Calu3 (cell line): ENCODE measurements at places on chromosomes 2 and 18. TPM values are rescaled to one million over a fixed set of nuclear protein-coding genes. Genes with fewer than 3 reads are reported as not detected.

DNA sequence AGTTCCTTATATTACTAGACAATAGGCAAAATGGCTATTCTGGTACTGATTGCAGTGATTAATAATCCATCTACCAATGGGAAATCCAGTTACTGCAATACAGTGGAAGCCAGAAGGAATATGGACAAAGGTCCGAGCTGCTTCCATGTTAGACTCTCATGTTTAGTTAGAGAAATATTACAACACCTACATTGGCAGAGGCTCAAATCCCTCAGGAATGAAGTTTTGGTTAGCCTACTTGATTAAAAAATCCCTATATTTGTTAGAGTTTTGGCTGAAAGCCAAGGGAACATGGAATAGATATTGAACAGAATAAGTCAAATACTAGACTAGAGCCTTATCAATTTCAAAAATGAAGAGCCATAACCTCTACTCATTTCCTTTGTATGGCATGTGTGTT is 48.5 kb downstream of the ARL6IP6 start:
- no peaks in the 10 kb centered on the region for H3K4me1 ChIP-seq
- no peak overlapping the region for H3K4me3 ChIP-seq
- DNase-seq: no peak
- no peak overlapping the region for H3K27ac ChIP-seq
- no peaks in the 10 kb centered on the region for H3K36me3 ChIP-seq

DNA sequence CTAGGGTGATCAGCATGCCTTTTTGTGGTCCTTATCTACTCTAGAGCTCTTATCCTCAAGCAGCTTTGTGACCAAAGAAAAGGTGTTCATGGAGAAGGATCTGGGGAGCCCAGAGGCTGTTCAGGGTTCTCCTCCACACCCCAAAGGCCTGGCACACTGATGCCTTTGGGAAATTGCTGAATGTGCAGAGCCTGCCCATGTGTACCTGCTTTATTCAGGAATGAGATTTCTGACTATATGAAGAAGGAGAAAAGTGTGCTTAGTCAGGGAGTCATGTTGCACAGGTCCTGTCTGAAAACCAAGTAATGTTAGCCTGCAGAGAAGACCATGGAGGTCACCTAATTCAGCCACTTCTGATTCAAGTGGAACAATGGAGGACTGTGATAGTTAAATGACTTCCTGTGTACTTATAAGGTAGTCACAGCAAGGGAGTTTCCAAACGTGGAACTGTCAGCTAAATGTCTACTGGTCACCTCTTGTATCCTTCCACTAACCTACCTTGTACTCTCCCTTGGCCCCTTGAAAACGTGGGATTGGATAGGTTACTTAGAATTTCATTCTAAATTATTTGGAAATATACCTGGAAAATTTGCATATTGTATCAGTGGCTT is 81.3 kb downstream of the LIMS1 start:
- no peak for DNase-seq
- peaks cover 10% of the 10 kb centered on the region for H3K36me3 ChIP-seq
- H3K27ac ChIP-seq: peak overlapping the region; percentile 80
- peak overlapping the region; percentile 50 for H3K4me3 ChIP-seq

- peaks cover 11% of the 10 kb centered on the region for H3K27me3 ChIP-seq
- no peak overlapping the region for H3K27ac ChIP-seq
- no peak overlapping the region for H3K4me3 ChIP-seq
- H3K36me3 ChIP-seq: no peaks in the 10 kb centered on the region
- no peak for DNase-seq
Measured at GRCh38 chr2:179081954-179082353, 32.0 kb upstream of the CCDC141 start.

DNA sequence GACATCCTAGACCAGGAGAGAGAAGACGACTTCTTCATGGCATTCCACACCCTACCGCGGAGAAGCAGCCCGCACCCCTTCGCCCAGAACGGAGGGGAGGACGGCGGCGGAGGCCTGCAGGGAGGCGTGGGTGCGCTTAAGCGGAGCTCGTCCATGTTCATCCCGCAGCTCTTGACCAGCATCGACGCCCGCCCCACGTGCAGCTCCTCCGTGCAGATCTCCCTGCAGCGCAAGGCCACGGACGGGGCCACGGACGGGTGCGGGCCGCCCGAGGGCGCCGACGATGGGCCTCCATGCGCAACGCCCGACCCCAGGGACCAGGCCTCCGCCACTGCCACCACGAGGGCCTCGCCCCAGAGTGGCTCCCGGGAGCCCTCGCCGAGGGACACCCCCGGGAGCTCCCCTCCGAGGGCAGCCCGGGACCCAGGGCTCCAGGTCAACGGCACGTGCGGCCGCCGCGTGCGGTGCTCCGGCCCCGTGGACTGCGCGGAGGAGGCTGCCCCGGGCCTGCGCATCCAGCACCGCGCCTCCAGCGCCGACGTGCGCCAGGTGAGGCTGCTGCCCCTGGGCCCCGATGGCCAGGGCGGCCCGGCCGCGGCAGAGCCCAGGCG is 211.8 kb downstream of the NEDD4L start:
- H3K4me1 ChIP-seq: peaks cover 10% of the 10 kb centered on the region
- H3K4me3 ChIP-seq: no peak overlapping the region
- no peak overlapping the region for H3K27ac ChIP-seq
- H3K36me3 ChIP-seq: peaks cover 27% of the 10 kb centered on the region

DNA sequence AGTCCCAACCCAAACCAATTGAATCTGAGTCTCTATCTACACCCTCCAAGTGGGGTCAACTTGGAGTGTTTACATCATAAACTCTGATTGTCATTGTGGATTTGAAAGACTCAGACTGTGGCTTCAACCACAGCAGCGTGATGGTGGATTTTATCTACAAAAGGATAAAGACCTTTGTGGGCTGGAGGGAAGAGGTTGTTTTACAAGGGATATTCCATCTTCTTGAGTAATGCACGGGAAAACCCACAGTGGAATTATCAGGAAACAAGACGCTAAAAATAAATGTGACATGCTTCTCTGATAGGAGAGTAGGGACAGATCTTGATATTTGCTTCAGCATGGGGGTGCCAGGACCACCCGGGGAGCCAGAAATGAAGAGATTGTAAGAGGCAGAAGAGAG is 93.5 kb downstream of the LPIN1 start:
- H3K4me1 ChIP-seq: no peaks in the 10 kb centered on the region
- H3K36me3 ChIP-seq: no peaks in the 10 kb centered on the region
- no peak overlapping the region for H3K27ac ChIP-seq
- peaks cover 12% of the 10 kb centered on the region for H3K27me3 ChIP-seq
- no peak overlapping the region for H3K4me3 ChIP-seq

DNA sequence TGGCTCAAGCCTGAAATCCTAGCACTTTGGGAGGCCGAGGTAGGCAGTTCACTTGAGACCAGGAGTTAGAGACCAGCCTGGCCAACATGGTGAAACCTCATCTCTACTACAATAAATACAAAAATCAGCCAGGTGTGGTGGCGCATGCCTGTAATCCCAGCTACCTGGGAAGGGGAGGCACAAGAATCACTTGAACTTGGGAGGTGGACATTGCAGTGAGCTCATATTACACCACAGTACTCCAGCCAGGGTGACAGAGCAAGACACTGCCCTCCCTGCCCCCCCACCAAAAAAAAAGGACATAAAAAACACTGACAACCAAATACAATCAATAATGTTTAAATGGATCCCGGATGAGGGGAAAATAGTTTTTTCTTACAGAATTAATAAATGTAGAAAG is 7.8 kb downstream of the TIA1 start:
- no peak overlapping the region for H3K4me3 ChIP-seq
- DNase-seq: no peak
- no peak overlapping the region for H3K27ac ChIP-seq
- H3K4me1 ChIP-seq: peaks cover 26% of the 10 kb centered on the region

The MOCOS gene
- total RNA-seq: 24.5 and 25.7 TPM in 2 replicates

The AGXT gene
- total RNA-seq: not detected in 2 replicates

The SGPP2 gene
- total RNA-seq: 48.8 and 56.9 TPM in 2 replicates
